ENCODE measurements at places on chromosomes 1 and 21.

DNA sequence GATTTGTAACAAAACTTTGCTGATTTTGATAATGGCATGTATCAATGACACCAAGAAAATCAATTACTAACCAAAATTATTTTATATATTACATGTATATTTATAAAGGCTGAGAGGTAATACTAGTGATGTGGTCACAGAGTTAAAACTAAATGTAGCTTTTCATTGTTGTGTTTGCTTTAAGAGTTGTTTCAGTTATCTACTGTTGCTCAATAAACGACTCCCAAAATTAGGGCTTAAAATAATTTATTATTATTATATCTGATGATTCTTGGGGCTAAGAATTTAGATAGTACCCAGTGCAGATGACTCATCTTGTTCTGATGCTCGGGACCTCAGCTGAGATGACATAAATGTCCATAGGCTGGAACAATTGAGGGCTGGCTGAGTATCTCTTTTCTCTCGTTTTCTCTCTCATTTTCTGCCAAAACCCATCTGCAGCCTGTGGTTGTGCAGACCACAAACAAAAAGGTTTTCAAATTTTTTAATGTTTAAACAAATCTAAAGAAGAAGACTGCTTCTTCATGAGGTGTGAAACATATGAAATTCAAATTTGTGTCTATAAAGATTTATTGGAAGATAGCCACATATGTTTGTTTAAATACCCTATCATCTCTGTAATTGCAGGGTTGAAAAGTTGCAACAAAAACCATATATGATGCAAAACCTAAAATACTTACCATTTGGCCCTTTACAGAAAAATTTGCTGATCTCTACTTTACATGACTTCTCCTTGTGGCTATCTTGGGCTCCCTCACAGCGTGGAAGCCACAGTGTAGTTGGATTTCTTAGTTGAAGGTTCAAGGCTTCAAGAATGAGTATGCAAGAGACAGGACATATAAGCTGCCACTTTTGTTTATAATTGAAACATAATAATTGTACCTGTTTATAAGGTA, 14.8 kb upstream of the PTPRC start:
- no peak for DNase-seq

DNA sequence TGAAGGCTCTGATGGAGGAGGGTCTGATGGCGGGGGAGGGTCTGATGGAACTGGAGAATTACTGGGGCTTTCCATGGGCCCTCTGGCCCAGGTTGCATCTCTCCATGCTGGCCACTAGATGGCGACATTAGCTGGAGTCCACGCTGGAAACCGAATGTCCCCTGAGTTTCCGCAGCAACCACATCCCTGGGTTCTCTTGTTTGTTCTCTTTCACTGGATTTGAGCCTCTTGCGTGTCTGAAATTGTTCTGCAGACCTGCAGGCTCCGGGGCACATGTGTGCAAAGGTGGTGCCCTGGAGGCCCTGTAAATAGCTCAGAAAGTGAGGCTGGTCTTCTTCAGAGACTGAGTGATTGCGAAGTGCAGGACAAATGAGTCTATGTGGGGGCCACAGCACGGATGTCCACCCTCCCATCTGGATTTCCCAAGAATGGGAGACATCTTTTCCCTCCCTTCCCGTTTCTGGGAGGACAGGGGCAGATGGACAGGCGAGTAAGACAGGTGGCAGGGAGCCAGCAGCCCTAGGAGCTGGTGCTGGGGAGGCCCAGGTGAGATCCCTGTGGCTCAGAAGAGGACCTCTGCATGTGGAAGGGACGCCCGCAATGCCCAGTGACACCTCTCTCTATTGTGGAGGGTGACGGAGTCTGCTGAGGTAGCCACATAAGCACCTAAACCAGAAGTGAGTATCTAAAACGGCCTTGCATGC, 73.2 kb upstream of the ABCG1 start:
- peak; percentile 86 for DNase-seq

DNA sequence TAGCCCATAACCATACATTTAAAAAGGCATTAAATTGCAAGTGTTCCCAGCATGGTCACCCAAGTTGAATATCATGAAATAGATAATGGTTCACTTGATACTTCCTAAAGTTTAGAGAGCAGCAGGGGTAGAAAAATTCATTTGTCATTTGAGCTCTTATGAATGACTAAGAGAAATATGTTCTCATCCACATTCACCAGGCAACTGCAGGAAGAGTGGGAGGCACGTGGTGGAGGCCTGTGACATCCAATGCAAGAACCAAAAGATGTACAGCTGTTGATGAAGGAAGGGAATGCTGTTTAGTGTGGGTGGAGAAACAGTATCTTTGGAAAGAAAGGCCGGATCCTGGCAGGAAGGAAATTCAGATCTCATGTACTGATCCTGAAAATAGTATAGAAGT, 473.1 kb downstream of the ADGRL2 start:
- DNase-seq: no peak

- DNase-seq: no peak
These were observed 54.7 kb downstream of the LBR start for GRCh38 chr1:225373155-225373554.

DNA sequence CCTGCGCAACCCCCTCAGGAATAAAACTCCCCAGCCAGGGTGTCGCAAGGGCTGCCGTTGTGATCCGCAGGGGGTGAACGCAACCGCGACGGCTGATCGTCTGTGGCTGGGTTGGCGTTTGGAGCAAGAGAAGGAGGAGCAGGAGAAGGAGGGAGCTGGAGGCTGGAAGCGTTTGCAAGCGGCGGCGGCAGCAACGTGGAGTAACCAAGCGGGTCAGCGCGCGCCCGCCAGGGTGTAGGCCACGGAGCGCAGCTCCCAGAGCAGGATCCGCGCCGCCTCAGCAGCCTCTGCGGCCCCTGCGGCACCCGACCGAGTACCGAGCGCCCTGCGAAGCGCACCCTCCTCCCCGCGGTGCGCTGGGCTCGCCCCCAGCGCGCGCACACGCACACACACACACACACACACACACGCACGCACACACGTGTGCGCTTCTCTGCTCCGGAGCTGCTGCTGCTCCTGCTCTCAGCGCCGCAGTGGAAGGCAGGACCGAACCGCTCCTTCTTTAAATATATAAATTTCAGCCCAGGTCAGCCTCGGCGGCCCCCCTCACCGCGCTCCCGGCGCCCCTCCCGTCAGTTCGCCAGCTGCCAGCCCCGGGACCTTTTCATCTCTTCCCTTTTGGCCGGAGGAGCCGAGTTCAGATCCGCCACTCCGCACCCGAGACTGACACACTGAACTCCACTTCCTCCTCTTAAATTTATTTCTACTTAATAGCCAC, 696 bp downstream of the TGFB2 start:
- DNase-seq: no peak

- no peak for DNase-seq
These were observed 85.8 kb upstream of the IPO9 start for GRCh38 chr1:201742955-201743805.

DNA sequence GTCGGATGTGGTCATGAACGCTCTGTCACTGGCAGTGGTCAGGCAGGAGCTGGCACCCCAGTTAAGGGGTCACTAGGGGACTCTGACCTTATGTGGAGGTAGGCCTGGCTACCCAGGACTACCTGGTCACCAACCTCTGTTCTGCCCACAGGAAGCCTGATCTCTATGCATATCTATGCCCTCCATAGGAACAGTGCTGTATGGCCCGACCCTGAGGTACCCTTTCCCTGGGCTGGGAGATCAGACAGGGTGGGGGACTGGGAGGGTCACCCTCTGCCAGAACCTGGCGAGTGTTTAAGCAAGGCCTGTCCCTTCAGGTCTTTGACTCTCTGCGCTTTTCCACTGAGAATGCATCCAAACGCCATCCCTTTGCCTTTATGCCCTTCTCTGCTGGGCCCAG, 19.0 kb downstream of the CYP4B1 start:
- no peak for DNase-seq

DNA sequence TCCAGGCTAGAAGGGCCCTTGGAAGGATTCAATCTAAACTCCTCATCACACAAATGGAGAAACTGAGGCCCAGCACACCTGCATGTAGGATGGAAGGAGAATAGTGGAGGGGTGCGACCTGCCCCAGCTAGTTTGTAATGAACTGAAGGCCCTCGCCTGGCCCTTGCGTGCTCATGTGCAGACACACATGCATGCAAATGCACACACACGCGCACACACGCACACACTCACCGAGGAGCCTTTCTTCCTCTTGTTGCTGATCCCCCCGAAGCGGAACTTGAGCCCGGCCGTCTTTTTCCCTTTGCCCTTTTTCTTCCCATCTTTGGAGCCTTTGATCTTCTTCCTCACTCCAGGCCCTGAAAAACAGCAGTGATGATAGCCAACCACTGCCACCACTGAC, 27.9 kb downstream of the CHD5 start:
- no peak for DNase-seq

DNA sequence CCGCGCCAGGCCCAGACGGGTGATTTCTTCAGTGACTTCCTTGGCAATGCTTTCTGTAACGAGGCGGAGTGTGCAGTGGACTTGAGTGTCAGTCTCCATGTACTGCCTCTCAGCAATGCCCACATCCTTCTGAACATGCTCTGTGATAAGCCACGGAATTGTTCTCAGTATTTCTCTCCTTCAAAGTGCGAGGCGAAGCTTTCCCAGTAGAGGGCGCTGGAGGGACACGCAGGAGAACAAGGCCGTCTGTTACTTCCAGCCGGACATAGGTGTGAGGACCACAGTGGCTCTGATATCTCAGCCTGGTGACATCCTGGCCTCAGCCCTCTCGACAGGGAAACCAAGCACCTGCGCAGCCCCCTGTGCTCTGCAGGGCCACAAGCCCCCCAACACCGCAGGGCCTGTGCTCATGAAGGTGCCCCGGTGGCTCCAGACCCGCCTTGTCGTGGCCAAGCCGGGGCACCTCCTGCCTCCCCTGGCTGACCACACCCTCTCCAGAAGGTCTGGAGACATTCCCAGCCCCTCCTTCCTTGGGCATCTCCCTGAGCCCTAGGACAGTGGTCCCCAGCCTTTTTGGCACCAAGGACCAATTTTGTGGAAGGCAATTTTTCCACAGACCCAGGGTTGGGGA, 46.1 kb upstream of the BACE2 start:
- no peak for DNase-seq

GRCh38 chr1:192579010-192579738, 3.6 kb downstream of the RGS1 start:
- no peak for DNase-seq

DNA sequence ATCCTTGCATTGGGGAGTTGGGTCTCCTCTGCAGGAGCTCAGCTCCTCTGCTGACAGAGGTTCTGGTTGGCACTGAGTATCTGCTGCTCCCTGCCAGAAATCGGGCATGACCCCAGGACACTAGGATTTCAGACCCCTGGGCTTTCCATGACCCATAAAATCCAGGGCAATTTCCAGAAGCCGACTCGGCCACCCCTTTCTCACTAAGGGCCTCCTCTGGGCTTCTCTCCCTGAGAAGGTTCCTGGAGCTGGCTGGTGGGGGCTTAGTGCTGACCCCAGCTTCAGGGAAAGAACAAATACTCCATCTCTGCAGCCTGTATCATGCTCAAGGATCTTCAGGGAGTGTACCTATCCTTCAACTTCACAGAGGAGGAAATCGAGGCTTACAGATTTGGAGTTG, 603.4 kb downstream of the PTPRU start:
- no peak for DNase-seq

- DNase-seq: no peak
These were observed 1.2 kb upstream of the ADPRS start for GRCh38 chr1:36087233-36088123.

DNA sequence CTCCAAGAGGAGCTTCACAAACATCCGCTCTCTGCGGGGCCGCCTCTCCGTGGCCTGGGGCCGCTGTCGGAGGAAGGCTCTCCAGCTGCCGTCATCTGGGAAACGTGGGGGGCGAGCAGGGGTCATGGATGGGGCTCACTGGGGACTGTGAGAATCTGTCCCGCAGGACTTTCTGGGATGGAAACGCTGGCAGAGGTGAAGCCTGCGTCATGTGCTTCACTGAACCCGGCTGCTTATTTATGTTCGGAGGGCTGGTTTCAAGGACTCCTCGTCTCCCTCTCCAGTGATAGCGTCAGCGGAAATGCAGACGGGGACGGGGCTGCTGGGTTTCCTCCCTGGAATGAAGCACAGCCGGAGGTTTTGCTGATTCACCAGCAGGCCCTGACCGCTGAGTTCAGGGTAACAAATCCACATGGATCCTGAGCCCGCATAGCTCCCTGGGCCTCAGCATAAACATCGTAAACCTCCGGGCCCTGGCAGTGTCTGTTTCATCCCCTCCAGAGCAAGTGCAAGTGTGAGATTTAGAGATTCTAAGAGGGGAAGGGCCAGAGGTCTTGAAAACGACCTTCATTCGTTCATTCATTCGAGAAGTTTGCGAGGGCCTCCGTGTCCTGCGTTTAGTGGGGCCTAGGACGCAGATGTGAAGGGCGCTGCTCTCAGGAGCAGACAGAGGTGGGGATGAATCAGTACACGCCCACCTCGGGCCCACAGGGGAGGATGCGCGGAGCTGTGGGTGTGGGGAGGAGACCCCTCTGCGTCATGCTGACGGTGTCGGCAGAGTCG, 7.0 kb upstream of the POFUT2 start:
- no peak for DNase-seq

DNA sequence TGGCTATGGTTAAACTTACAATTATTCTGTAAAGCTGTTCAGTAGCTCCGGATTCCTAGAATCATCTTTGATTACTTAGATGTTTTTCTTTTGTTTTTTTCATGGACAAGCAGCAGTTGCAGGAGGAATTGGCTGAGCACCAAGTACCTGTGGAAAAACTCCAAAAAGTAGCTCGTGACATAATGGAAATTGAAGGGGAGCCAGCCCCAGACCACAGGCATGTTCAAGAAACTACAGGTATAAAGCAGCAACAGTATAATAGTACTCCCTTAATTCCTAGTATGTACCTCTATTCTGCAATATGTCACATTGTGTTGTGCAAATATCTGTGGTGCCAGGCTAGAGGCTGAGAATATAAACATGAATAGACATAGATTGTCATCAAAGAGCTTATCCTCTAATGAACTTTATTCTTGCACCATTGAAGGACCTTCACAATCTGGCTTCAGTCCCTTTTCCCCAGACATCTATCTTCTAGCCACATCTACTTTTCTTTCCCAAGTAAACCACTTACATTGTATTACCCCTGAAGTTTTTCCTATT, 132.3 kb upstream of the BMP8A start:
- DNase-seq: no peak

GRCh38 chr1:61293197-61293596, 210.8 kb downstream of the NFIA start:
- no peak for DNase-seq

- no peak for DNase-seq
These were observed 11.9 kb upstream of the TMEM61 start for GRCh38 chr1:54968551-54968950.

GRCh38 chr1:85360730-85361493, 84.5 kb upstream of the BCL10 start:
- no peak for DNase-seq

Data from D721Med (cell line).